Activated CD4-positive, alpha-beta memory T cell treated with anti-CD3 and anti-CD28 coated beads, Interleukin-2, amount 10 ng/mL, durations not matched to agents 7 days and 5 days (primary cell): ENCODE measurements at places on chromosomes 6 and 20. TPM values are rescaled to one million over a fixed set of nuclear protein-coding genes. Genes with fewer than 3 reads are reported as not detected.
A peak's percentile ranks its signal among the peaks of the same experiment; 100 is the strongest.

The PIGU gene
- total RNA-seq = 18.6 TPM

The TRIM31 gene
- not detected for total RNA-seq

The THBD gene
- not detected for total RNA-seq

The VGLL2 gene
- not detected for total RNA-seq

The RSPH3 gene
- total RNA-seq = 3.4 TPM

The SYNDIG1 gene
- total RNA-seq = not detected

The SULF2 gene
- total RNA-seq = 1.1 TPM

The GMEB2 gene
- 18.5 TPM for total RNA-seq

GRCh38 chr6:152372945-152373344, 264.2 kb downstream of the SYNE1 start:
- no peak for DNase-seq

- no peak for DNase-seq
Measured at GRCh38 chr6:22466665-22467245, 102.6 kb upstream of the HDGFL1 start.

DNA sequence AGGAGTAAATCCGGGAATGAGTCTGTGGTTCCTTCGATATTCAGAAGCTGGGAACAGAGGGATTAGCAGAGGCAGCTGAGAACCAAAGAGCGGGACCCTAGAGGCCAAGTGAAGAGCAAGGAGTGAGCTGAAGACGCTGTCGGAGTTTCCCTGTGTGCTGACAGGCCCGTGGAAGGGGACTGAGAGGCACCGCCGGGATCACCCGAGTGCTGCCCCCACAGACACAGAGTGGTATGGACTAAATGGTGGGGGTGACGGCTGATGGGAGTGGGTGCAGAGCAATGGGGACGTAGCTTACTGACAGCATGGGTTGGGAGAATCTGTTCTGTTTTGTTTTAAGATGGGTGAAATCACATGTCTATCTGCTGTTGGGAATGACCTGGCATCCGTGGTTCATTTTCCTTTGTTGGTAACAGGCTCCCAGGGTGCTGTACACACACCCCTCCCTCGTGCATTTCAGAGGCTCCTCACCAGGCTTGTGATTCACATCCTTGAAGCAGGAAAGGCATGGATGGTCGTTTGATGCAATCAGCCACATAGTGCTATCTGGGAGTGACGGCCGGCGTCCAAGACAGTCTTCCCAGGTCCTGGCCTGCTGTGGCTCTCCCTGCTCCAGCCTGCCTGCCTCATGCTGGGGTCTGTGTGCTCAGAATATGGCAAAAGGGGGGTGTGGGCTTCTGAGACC, 97.4 kb downstream of the THBS2 start:
- DNase-seq = no peak

GRCh38 chr6:20479526-20479925, 54.7 kb upstream of the CDKAL1 start:
- DNase-seq = no peak

GRCh38 chr6:72651967-72652956, 30.4 kb downstream of the KCNQ5 start:
- DNase-seq = no peak

GRCh38 chr6:145272246-145272645, 463.1 kb downstream of the EPM2A start:
- DNase-seq = no peak

GRCh38 chr6:170150590-170150945, 140.3 kb downstream of the DLL1 start:
- DNase-seq = no peak

DNA sequence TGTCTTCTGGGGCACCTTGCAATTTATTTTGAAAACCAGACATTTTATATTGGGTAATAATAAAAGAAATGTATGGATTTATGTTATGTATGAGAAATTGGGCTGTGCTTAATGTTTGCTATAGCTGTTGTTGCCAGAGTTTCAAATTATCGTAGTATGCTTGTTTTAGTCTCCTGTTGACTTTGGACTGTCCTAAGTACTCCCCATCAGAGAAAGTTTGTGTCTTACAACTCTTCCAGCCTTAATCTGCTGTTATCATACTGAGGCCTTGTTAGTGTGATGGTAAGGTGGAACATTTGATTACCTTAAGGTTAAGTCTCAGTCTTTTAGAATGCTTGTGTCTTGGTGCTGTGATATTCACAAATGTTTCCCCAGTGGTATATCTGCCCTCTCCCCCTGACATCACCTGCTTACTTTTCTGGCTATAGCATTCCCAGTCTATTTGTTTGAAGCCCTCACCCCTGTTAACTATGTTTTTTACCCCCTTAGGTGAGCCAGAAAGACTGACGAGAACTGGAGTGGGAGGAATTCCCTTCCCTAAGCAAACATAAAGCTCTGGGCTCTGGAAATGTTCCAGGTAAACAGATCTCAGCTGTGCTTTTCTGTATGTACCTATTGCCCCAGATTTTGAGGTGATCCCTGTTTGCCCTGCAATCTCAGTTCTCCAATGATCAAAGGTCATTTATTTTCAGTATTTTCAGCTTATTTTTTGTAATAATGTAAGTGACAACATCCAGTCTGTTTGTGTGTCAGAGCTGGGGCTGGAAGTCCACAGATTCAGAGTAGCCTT, 581.1 kb upstream of the CITED2 start:
- no peak for DNase-seq

DNA sequence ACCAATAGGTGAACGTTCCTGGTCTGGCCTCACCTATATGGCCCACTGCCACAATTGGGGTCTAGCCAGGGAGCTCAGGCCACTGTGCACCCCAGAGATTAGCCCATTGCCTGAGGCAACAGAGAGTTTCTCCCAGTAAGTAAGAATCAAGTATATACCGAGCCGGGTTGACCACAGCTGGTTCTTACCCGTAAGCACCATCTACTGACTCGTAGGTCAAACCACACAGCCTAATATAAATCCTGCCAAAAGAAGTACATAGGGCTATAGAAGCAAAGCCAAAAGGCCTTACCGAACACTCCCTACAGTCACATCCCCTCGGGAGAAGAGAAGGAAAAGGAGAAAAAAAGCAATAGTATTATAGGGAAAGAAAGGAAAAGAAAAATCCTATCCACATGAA, 463.6 kb upstream of the GJE1 start:
- no peak for DNase-seq

DNA sequence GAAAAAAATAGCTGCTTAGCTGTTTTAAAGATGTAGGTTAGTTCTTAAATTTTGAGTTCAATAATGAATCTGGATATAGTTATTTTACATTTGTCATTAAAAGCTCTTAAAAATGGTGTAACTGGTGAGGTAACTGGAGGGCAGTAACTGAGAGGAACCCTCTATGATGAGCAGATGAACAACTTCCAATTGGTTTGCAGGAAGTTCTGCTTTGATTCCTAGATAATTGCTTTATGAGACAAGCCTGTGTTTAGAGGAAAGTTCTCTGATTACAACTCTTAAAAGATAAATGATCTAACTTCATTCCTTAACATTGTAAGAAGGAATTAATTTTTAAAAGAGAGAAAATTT, 8.5 kb downstream of the MYLIP start:
- DNase-seq = no peak

DNA sequence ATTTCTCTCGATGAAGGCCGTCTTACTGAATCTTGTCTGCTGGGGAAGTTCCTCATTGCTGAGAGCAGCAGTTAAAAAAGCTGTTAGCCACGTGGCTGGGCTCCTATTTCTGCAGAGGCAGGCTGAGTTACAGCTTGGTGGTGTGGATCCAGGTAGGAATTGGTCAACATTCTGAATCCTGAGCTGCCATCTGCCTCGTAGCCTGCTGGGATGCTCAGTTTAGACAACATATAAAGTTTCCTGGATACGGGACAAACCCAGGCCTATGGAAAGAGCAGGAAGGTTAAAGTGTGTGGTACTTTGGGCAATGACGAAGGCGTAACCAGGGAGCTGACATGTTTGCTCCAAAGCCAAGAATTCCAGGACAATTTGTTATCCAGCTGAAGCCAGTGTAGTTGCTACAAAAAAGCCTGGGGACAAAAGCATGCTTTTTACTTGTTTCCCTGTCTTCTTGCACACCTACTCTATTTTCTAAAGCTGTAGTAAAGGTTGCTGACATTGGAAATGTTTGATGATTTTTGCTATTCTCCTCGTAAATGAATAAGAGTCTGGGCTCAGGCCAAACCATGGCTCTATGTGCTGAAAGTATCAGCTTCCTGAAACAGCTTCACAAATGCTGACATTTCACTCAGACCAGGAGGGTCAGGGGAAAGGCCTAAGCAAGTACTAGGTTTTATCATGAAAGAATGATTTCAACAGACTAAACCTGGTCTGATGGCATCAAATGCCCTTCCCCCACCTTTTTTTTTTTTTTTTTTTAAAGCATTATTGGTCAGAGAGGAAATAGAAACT, 12.4 kb upstream of the MYLK2 start:
- no peak for DNase-seq

GRCh38 chr6:152206072-152206818, 398.8 kb downstream of the ESR1 start:
- DNase-seq = peak; percentile 24

GRCh38 chr6:42179945-42180313, 6.8 kb downstream of the GUCA1A start:
- DNase-seq = no peak

DNA sequence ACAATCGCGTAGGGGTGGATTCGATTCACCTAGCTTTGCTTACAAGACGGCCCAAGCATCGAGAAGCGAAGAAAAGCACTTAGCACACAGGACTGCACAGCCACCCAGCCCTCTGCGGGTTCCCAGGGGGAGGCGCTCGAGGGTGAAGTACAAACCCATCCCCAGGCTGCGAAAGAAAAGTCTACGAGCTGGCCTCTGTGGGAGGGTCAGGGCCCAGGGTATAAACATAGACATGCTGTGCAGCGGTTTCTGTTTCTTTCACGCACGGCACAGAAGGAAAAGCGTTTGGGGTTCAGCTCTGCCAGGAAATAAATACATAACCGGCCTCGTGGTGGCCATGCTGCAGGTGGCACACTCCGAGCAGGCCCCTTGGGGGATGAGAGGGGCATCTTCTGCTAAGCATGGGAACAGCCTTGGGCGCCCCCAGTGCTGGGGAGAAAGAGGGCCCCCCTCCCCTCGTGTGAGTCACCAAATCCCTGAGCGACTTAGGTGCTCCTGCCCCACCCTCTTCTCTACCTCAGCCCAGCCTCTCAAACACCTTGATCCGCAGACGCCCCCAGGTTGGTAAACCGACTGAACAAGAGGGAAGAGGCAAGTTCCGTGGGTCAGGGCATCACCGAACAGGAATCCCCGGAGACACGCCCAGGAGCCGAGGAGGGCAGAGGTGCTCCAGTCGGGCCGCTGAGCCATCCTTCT, 91.6 kb upstream of the RIPOR2 start:
- peak; percentile 89 for DNase-seq

DNA sequence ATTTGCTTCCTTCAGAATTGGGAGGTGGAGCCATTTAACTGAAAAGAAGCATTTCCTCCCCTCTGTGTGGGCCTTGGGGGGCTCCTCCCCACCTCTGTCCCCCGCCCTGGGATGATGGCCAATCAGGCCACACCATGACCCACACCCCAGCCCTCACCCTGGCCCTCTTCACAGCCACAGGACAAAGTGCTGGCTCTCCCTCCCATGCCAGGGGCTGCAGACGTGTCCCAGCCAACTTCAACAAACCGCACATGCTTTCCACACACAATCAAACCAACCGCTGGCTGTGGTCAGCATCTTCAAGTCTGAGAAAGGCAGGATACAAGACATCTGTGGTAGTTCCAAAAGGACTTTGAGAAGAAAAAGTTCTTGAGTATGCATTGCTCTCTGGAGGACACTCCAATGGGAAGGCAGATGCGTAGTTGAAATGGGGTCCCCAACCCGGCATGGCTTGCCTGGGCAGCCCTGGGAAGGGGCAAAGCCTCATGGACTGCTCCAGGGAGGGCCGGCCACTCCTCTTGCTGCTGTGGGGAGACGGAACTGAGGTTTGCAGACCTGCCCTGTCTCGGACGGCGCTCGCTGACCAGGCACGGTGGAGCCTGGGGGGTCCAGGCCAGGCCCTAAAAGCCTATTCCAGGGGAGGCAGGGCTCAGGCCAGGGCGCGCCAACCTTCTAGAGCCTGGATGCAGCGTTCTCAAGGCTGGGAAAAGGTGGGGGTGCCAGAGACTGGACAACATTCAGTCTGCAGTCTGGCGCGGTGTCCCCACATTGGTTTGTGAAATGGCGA, 12.2 kb downstream of the TTLL2 start:
- DNase-seq = no peak

GRCh38 chr6:111880181-111880888, 7.1 kb upstream of the FYN start:
- no peak for DNase-seq

DNA sequence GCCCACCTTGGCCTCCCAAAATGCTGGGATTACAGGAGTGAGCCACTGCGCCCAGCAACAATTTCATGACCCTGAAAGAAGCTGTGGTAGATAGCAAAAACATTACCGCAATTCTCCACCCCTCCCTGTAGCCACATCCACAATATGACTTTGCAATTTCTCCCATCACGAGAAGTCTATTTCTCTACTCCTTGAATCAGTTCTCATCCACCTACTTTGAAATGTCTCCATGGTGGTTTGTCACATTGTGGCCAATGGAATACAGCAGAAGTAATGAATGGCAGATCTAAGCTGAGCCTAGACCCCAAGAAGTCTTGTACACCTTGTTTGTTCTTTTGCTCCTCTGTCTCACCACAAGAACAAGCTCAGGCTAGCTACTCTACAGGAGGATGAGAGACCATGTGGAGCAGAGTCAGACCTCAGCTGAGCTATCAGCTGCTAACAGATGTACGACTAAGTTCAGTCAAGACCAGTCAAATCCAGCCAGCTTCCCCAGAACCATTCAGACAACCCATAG, 6.3 kb downstream of the OXT start:
- peak; percentile 33 for DNase-seq

GRCh38 chr6:160801418-160801817, 99.4 kb downstream of the PLG start:
- DNase-seq = no peak
